ENCODE measurements at places on chromosomes 2 and 18.

DNA sequence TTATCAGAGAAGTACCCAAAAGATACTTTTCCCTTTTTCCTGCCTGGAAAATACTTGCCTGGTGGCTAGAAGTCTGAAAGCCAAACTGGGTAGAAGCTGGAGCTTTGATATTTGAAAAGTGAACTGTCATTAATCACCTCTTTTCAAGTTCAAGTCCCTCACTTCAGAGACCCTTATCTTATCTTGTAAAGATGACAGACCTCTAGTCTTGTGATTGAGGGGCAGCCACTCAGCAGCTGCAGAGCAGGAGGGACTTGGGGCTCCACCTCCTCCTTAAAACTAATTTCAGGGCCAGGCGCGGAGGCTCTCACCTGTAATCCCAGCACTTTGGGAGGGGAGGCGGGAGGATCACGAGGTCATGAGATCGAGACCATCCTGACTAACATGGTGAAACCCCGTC lies 64.2 kb upstream of the CDCA7 start:
- no peak for DNase-seq

GRCh38 chr2:228649447-228649846 lies 468.0 kb upstream of the SPHKAP start:
- DNase-seq: no peak

DNA sequence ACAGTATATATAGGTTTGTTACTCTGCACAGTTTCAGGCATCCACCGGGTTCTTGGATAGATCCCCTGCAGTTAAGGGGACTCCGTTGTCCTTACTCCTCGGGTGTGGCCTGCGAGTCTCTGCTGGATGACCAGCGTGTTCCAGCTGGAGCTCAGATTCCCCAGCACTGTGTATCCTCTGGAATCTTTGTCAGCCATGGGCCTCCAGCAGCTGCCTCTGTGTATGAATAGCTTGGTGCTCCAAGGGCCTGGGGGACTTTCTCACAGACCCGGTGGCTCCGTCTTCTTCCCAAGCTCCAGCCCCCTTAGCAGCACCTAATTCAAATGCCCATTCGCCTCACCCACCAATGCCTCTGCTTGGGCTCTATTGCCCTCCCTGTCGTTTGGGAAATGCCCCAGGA lies 6.3 kb downstream of the ANO7 start:
- no peak for DNase-seq

GRCh38 chr2:128535953-128536352 lies 217.3 kb upstream of the HS6ST1 start:
- DNase-seq: no peak

DNA sequence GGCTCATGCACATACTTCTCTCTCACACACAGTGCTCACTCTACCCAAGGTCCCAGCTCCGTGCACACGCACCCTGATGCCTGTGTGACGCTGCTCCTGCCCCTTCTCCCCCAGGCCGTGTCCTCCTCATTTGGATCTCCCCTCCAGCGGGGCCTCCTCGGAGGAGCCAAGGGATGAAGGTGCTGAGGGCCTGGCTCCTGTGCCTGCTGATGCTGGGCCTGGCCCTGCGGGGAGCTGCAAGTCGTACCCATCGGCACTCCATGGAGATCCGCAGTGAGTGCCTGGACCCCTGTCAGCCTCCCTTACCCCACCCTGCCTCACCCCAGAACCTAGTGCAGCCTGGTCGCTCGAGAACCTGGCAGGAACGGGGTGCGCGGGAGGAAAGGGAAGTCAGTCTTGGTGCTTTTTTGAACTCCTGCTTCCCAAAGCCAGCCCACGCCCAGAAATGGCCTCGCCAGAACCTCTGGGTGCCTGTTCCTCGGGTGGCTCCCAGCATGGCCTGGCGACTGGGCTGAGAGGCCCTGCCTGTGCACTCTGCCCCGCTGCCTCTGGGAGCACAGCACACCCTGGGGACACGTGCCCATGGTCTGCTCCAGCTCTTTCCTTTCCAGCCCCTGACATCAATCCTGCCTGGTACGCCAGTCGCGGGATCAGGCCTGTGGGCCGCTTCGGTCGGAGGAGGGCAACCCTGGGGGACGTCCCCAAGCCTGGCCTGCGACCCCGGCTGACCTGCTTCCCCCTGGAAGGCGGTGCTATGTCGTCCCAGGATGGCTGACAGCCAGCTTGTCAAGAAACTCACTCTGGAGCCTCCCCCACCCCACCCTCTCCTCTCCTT lies at the start of gene PRLH:
Gene PRLH, plus strand, starts transcription at position 174 of the 835 bp plus-strand sequence. Its CDS starts 0 bp downstream, at position 174.
- no peak for DNase-seq

DNA sequence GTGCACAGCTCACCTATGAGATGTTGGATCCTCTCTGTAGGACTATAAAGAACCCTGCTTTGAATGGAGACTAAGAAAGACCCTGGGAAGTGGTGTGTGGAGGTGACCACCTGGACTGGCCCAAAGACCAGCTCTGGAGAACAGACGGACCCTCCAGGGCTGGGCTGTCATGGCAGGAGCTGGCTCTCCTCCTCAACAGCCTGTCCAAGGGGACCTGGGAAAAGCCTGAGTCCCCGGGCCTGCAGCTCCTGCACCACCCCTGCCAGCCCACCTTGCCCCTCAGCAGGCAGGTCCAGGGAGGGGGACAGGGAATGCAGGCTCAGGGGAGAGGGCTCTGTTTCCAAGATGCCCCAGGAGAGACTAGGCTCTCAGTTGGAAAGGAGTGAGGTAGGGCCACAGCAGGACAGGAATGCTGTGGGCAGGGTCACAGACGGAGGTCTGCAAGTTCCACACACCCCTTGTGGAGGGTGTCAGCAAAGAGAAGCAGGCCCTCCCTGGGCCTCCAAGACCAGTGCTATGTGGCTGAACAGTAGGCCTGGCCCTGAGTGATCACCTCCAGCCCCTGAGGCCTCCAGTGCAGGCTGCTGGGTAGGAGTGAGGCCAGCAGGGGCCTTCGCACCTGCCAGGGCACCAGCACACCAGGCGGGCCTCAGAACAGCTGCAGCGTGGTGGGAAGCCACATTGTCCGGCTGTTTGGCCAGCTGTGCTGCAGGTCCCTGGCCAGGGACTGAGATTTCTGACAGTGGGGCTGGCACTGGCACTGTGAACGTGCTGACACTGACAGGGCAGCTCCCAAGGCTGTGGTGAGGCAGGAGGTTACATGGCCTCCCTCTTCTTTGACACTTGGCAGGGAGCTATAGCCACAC lies 86.4 kb upstream of the OTOS start:
- no peak for DNase-seq

GRCh38 chr2:231336236-231336635 lies 59.3 kb upstream of the B3GNT7 start:
- DNase-seq: no peak

DNA sequence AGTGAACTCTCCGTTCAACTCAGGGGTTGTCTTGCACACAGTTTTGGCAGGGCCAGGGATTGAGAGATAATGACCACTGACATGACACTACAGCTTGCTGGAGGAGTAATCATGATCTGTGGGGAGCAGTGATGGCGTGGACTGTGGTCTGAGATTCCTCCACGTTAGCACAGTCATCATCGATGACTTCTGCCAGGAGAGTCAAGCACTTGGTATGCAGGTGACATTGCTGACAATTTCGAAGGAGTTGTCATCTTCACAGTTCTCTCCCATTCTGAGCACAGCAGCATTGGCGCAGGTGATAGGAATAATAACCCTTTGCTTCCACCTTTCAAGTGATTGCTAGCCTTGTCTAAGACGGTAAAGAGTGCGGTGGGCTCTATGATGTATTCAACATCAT lies 79.8 kb downstream of the SGPP2 start:
- DNase-seq: no peak

DNA sequence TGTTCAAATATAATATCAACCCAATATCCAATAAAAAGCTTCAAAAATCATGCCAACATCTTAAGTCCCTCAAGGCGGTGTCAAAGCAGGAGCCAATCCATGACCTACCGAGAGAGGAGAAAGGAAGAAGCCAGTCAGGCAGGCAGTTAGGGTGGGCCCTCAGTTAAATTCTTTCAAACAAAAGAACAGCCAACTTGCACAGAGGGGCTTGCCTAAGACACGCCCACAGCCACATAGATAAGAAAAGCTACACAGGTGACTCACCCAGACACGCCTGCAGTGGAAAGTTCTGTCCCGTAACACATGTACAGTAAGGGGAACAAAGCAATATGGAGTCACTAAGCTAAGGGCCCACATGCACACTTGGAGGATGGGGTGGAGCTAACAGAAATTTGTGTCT lies 61.3 kb downstream of the SP110 start:
- no peak for DNase-seq

DNA sequence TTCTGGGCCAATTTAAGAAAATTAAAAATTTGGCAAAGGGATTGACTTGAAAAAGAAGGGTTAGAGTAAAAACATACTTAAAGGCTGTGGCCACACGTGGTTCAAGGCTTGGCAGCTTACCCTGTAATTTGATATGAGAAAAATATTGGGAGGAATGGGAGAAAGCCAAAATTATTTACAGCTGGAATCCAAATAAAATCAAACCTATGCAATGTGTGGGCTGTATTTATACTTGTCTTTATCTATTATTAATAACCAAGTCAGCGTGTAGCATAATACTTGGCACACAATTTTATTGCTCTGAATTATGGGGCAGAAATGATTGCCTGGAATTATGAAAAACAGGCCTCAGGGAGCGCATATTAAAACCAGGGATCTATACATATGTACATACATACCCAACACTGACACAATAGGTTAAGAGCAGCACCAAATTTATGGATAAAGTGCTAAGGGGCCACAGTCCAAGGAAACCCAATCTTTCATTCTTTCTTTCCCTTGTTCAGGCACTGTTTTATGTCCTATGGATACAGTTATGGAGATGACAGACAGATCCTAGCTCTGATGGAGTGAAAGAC lies 35.6 kb downstream of the FAM124B start:
- peak; percentile 68 for DNase-seq

- DNase-seq: no peak
These were observed 35.5 kb upstream of the YWHAQ start for GRCh38 chr2:9666306-9666705.

- no peak for DNase-seq
These were observed 82.7 kb downstream of the MRO start for GRCh38 chr18:50737127-50737526.

DNA sequence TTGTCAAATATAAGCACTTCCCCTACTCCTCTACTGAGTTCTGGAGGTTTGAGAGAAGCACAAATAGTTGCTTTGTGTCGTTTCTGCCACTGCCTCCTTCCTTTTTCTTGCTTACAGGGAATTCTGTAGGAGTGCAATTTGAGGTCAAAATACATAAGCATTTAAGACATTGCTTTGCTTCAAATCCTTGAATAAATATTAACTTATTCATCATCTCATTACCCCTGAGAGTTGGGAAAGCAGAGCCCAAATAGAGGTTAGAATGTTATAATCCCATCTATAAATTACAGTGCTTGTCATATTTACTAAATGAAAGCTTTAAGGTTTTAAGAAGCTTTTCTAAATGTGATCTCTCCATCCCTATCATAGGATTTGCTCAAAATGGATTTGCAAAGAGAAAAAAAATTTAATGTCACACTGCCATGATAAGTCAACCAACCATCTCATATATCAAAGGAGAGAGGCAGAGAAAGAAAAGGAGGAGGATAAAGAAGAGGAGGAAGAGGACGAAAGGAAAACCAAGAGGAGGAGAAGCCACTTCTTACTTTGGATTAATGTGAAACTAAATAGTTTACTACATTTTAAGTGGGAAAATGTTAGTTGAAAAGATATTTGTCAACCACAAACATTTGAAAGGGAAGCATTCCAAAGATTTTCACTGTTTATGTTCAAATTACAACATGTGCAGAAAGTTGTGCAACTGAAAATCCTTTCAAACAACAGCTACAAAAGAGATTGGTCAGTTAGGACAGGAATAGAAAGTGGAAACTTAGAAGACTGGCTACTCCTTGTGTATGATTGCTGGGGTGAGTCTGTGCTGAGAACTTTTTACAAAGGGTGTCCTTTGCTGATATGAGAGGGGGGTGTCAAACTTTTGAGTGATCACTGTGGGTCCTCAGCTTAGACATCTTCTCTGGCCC lies 277.3 kb upstream of the FN1 start:
- DNase-seq: no peak

- DNase-seq: no peak
These were observed 131.4 kb upstream of the DCC start for GRCh38 chr18:52208646-52209045.

DNA sequence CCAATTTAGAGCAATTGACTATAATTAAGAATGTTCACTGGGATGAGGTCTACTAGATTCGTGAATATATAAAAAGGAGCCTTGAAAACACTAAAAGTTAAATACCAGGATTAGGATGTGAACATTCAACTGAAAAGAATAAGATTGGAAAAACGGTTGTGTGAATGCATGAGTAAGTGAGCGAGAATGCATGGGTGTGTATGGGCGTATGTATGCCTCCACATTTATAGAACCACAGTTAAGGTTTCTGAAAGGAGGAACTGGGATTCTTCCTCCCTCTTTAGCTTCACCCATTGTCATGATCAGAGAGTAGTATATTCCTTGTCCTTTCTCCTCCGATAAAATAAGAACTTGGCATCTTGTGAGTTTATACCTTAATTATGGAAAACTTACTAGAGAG lies 151.1 kb upstream of the UBE2E3 start:
- no peak for DNase-seq

GRCh38 chr2:238263204-238264071 lies 23.6 kb upstream of the HES6 start:
- peak; percentile 54 for DNase-seq

- DNase-seq: no peak
These were observed 284.8 kb upstream of the CYRIA start for GRCh38 chr2:16950436-16950835.

GRCh38 chr18:10086458-10087210 lies 172.8 kb downstream of the VAPA start:
- DNase-seq: no peak

DNA sequence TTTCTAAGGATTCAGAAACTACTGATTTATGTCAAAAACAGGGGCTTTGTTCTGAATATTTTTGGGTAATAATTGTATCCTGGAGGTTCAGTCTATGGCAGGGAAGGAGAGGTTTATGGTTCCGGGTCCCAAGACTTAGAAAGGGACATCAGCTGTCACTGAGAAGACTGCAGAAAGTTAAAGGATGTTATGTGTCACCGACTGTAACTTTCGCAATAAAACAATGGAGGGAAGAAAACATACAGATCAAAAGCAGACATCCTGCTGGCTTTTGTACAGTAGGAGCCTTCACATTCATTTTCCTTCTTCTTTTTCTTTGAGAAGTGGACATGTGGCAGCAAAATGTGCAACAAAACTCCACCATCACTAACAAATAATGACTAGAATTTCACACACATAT lies 900.7 kb upstream of the SOX11 start:
- DNase-seq: no peak

- no peak for DNase-seq
These were observed 158.7 kb downstream of the HAUS1 start for GRCh38 chr18:46262856-46263255.

DNA sequence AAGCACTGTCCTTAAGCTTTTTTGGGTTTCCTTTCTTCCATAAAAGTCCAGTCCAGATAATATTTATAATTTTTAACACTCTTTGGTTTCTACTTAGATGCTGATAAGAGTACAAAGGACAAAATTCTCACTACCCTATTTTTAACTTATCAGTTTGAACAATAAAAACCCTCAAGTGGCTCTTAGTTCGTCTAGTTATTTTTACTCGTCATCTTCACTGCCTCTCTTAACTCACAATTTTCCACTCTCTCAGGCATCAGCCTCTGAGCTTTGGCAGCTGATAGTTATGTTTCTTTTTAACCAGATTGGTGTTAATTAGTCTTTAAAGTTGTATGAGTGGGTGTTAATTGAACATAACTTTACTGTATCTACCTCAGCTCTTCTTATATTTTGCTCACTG lies 517.1 kb upstream of the SYT4 start:
- no peak for DNase-seq

- DNase-seq: no peak
These were observed 17.4 kb downstream of the FAM117B start for GRCh38 chr2:202652119-202652518.

Data from DMS79 treated with DMSO at 0.1 percent for 48 hours (cell line).